ENCODE measurements at places on chromosomes 3 and 15.
A peak's percentile ranks its signal among the peaks of the same experiment; 100 is the strongest.

- DNase-seq, result no peak
Observed at GRCh38 chr15:85333132-85333831, 47.1 kb upstream of the AKAP13 start.

DNA sequence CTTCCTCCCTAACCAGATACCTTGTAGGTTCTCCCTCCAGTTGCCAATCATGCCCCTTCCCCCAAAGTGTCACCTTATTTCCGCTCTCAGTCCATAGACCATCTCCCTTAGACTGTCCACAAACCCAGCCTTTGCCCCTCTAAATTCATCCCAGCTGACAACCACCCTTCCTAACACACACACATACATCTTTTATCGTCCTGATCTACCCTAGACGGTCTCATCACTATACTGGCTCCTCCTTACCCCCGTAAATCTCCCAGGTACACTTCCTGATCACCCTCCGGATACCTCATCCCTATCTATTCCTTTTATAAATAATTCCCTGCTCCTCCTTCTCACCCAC is 828 bp downstream of the THOC7 start:
- no peak for DNase-seq

GRCh38 chr3:159897331-159898075 is 91.1 kb upstream of the IL12A start:
- DNase-seq, result no peak

DNA sequence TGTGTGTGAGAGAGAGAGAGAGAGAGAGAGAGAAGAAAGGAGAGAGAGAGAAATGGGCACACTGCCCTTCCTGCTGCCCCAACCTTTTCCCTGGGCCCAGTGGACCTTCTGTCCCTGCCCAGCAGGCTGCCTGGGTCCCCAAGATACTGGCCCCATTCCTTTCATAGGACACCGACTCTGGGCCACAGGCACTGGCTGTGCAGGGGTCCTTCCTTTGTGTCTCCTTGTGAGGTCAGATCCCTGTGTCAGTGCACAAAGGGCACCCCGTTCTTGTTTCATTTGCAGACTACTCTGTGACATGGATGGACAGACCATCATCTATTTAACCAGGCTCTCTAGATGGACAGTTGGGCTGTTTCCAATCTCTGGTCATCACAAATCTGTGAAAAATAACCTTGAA is 21.3 kb upstream of the KLF13 start:
- DNase-seq, result no peak

DNA sequence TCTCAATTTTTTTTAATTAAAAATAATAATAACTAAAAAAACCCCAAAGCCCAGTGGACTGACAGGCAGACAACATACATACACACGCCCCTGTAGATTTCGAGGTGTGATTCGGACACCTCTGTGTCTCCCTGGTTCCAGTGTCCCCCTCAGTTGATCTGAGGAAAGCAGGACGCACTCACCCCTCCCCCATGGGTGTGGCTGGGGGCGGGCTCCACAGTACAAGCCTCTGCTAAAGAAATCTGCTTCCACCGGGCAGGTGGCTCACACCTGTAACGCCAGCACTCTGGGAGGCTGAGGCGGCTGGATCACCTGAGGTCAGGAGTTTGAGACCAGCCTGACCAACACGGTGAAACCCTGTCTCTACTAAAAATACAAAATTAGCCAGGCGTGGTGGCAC is 33.8 kb upstream of the BLM start:
- peak; percentile 25 for DNase-seq

DNA sequence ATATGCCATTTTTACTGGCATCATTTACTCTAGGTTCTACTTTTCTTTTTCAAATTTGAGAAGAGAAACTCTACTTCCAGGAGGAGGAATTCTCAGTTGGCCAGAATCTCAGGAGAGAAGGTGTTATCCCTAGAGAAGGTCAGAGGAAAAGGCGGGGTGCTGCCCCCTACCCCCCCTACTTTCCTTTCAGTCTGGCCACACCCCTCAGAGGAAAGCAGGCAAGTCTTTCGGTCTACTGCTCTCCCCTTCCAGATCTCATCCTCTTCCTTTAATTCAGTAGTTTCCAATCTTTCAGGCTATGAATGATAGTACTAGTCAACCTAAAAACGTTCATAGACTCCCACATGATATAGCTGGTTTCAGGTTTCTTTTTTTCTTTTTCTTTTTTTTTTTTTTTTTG is 366.5 kb upstream of the TBL1XR1 start:
- DNase-seq, result no peak

DNA sequence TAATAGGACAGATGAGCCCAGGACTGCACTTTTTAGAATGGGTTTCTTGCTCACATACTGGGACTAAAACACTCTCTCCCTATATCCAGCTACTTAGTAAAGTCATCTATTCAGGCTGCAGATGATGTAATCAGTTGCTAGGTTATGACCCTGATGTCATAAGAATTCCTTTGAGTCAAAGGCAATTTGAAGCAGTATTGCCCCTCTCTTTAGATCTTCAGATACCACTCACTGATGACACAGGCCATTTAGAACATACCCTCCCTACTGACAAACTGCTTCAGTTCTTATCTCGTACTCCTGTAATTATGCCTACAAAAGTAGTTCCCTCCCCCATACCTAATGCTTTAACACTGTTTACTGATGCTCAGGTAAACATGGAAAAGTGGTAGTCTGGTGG is 450.1 kb upstream of the RASGRP1 start:
- DNase-seq, result no peak

All from WTC11 (cell line).